EH (cell line): ENCODE measurements at places on chromosomes 5 and 9.

DNA sequence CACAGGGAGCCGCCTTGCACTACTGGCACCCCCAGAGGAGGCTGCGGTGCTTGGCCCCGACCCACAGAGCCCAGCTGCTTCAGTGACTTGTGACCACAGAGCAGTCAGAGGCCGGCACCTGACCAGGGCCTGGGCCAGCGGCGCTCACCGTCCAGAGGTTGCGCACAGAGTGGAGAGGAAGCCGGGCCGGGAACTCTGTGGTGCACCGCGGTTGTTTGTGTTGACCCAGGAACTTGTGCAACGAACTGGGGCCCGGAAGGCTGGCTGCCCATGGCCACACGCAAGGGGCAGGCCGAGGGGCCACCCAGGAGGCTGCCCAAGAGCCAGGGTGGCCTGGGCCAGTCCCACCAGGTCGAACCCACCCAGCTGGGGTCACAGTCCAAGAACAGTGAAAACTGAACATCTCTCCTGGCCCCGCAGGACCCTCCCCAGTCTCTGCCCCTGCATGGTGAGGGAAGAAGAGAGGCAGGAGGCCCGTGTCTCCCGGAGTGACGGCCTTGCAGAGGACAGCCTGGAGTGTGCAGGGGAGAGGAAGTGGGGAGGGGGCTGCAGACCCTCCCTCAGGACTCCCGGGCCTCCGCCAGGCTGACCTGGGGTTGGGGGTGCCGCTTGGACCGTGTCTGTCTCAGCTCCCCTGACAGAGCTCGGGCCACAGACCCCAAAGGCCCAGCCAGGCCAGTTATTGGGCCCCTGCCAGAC, 42.8 kb upstream of the EGFL7 start:
- DNase-seq = no peak

DNA sequence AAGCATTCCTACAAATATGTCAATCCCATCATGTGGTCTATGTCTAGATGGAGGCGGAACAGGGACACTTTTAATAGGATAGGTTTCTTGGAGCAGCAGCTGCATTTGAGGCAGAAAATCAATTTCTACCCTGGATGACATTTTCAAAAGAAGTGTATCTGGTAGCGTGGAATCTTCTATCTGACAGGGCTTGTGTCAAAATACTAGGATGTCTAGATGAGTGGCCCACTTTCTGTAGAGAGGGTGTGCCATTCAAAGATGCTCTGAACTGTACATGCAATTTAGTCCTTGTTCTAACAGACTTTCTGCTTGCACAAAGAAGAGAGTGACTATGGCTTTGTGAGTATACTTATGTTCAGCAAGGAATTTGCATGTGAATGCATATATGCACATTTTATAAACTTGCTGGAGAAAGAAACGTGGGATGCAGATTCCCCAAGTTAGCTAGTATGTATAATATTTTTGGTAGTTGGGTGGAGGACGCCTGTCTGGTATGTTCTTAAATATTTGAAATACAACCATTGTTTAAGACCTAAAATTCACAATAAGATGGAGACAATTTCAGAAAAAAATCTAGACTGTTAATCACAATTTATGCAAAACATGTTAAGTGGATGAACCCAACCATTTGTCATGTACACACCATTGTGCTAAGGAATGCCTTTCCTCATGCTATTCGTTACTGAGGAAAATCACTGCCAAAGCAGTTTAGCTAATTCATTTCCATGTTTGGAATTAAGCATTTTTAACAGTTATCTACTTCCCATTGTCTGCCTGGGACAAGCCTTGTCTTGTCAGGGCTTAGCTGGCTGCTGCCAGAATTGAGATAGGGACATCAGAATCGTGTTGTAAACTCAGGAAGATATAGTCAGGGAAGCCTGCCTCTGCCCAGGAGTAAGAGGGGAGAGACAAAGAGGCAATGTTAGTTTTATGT, 129.1 kb upstream of the MEF2C start:
- DNase-seq = no peak

DNA sequence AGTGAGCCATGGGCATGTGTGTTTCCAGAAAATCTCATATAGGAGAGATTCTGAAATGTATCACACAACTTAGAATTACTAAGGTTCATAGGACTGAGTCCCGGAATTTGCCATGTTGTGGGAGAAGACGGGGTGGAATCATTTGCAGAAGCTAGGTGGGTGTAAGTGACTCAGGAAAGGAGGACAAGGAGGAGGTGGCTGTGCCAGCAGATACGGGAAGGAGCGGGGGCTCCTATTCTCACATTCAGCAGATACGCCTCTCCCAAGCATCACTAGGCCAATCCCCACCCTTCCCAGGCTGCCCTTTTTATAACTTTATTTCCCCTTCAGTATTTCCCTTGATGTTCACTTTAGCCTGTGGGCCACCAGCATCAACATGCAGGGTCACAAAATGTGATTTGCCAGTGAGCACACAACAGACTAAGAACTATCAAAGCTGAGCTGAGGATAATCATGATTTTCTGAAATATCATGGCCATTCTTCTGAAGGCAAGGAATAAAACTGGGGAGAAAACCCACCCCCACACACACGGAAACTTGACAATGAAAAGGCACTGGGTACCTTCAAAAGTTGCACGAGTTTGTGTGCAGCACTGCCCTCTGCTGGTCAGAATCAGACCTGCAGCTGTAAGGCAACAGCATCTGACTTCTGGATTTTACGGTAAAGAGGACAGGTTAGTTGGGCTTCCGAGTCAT, 133.2 kb downstream of the MTX3 start:
- peak; percentile 60 for DNase-seq

GRCh38 chr5:67728326-67728890, 487.1 kb upstream of the PIK3R1 start:
- DNase-seq = no peak

DNA sequence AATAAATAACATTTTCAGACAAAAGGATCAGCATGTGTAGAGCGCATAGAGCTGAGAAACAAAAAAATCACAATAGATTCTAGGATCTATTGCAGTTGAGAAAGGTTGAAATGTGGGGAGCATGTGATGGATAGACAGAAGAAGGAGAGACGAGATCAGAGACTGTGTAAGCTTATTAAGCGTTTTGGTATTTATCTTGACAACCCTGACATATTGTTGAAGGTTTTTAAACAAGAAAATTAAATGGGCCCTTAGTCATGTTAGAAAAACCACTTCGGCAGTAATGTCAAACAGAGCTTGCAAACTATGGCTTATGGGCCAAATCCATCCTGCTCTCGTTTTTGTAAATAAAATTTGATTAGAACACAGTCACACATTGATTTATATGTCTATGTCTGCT, 200.5 kb upstream of the KLF4 start:
- DNase-seq = no peak

DNA sequence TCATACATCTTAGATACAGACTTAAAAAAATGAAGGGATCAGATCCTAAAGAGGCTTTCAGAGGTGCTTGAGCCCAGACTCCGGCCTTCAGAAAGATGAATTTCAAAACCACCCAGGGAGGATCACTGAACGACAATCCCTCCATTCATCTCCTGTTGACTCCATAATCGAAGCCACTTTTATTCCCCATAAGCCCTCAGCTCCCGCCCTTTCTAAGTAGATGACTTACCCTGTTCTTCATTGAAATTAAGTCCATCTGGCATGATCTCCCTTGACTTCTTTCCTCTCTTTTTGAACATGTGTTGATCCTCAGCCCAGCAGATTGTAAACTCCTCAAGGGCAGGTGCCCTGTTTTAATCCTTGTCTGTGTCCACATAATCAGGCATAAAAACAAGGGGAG, 50.8 kb upstream of the ASTN2 start:
- no peak for DNase-seq

- DNase-seq = no peak
Measured at GRCh38 chr9:78685471-78685870, 388.5 kb downstream of the PSAT1 start.

DNA sequence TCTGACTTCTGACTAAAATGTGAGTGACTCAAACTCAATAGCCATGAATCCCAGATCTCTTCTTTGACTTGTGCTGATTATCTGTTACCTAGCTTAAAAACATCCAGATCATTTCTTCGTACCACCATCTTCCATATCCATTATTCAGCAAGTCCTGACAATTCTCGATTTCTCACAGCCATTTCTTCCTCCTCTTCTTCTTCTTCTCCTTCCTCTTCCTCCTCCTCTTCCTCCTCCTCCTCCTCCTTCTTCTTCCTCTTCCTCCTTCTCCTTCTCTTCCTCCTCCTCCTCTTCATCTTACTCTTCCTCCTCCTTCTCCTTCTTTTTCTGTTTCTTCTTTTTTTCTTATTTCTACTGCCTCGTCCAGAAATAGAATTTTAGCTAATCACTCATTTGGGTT, 77.0 kb upstream of the MAP1B start:
- no peak for DNase-seq

DNA sequence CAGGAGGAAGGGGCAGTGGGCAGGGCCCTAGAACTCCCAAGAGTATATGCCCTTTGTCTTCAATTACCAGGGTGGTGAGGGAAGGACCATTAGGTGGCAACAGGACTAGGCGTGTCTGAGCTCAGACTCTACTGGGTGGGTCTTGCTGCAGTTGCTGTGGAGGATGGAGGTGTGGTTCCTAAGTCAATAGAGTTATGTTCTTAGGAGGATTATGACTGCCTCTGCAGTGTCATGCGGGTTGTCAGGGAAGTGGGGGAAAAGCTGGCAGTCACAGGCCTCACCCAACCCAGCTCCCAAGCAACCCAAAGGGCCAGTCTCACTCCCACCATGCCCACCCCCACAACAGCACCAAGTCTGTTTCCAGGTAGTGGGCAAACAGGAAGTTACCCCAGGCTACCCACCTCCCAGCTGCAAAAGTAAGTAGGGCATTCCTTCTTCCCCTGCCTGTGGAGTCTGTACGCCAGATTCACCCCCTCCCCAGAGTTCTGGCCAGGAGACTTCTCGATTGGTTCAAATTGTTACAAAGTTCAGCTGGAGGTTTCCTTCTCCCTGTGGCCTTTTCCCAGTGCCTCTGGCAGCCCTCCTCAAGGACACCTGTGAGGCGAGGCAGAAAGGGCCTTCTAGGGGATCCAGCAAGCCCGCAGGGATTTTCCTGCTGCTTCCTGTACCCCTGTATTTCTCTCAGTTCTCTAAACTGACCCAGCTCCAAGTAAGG, 145.3 kb downstream of the HINT1 start:
- DNase-seq = no peak

- peak; percentile 99 for DNase-seq
Measured at GRCh38 chr5:68046445-68046844, 169.1 kb upstream of the PIK3R1 start.

DNA sequence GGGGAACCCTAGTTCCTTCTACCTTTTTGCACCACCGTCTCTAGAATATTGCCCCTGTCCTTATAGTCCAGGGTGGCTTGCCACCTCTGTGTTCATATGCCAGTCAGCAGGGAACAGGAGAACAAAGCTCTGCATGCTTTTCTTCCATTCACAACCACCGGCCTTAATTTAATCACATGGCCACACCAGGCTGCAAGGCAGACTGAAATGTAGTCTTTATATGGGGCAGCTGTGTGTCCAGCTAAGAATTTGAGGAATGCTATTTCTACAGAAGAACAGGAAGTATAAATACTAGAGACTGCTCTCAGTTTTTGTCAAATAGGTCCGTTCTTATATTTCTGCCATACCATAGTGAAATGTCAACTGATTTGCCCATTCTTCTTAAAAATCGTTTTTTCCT, 5.8 kb downstream of the C5orf22 start:
- peak; percentile 51 for DNase-seq

GRCh38 chr5:144177548-144177947, 6.9 kb downstream of the KCTD16 start:
- DNase-seq = peak; percentile 83

- DNase-seq = peak; percentile 75
Measured at GRCh38 chr5:139369181-139369580, 13.9 kb downstream of the SLC23A1 start.

- no peak for DNase-seq
Measured at GRCh38 chr5:6193310-6193709, 185.0 kb downstream of the MED10 start.

GRCh38 chr9:34716711-34717110, 6.8 kb upstream of the CCL21 start:
- DNase-seq = no peak

DNA sequence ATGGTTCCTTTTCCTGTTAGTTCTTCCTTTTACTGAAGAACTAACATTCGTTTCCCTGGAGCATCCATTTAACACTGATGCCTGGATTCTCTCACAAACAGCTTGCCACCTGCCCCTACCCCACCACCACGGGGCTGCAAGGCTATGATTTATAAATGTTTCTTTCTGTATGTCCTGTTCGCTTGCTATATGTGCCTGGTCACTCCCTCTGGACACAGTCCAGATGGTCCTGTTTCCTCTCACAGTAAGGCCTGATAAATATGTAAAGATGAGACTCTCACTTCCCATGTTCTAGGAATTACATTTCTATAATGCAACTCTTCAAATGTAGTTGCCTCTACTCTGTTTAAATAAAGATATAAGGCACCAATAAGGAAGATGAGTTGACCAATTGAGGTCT, 146.4 kb upstream of the SHB start:
- DNase-seq = no peak

DNA sequence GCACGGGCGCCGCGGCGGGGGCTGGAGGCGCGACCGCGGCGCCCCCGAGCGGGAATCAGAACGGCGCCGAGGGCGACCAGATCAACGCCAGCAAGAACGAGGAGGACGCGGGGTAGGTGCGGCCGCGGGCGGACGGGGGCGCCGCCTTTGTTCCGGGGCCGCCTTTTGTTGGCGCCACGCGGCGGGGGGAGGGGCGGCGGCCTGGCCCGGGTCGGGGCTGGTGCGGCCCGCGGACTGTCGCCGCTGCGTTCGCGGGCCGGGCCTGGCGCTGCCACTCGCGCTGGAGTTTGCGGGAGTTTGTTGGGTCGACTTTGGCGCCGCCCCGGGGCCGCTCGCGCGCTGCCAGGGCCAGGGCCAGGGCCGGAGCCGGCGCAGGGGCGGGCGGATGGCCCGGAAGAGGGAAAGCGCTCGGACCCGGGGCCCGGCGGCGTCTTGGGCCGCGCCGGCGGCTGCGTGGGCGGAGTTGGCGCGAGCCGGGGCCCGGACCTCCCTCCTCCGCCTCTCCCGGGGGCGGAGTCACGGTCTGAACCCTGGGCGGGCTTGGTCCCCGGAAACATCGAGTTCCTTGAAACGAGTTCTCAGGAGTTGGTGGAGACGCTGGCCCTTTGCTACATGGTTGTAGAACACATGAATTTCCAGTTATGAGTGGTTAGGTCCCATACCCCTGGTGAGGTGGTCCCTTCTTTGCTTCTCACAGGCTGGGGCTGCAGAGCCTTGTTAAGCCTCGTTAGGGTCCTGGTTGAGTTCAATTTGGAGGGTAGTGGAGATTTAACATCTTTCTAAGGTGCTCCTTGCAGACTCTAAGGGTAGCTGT, 809 bp downstream of the HNRNPAB start:
- peak; percentile 83 for DNase-seq

DNA sequence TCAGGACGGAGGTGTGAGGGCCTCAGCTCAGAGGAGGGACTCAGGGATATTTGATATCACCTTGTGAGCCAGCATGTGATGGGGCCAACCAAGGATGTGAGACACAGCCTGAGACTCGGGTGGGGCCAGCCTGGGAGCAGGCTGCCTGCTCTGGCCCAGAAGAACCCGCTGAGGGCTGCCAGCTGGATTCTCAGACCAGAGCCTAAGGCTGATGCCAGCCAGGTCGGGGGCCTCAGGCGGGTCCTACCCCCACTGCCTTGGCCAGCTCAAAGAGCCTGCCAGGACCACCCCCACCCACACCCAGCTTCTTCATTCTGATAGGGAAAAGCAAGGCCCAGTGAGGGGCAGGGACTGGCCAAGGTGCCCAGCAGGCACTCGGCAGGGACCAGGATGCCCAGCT, 20.3 kb upstream of the DUSP1 start:
- no peak for DNase-seq

- DNase-seq = peak; percentile 33
Measured at GRCh38 chr5:97499605-97500004, 316.6 kb upstream of the RIOK2 start.
